ENCODE measurements at places on chromosomes 12 and 14. TPM values are rescaled to one million over a fixed set of nuclear protein-coding genes. Genes with fewer than 3 reads are reported as not detected.

The C12orf54 gene
- total RNA-seq = not detected

The IAPP gene
- total RNA-seq = not detected

The SERPINA5 gene
- 0.36 TPM for total RNA-seq

The EPYC gene
- 1.8 TPM for total RNA-seq

The KRT74 gene
- not detected for total RNA-seq

The MYF5 gene
- total RNA-seq = not detected

The REC8 gene
- total RNA-seq = 3.3 TPM

The PMEL gene
- 0.59 TPM for total RNA-seq

The STXBP6 gene
- total RNA-seq = 5.8 TPM

The RD3L gene
- total RNA-seq = not detected

The AHSA1 gene
- total RNA-seq = 67.0 TPM

The SLC10A1 gene
- not detected for total RNA-seq

The ACADS gene
- total RNA-seq = 12.7 TPM

The A2ML1 gene
- total RNA-seq = under 0.01 TPM

The DTD2 gene
- total RNA-seq = 46.0 TPM

The CD9 gene
- total RNA-seq = 19.4 TPM
